ENCODE measurements at places on chromosomes 13 and 19.

DNA sequence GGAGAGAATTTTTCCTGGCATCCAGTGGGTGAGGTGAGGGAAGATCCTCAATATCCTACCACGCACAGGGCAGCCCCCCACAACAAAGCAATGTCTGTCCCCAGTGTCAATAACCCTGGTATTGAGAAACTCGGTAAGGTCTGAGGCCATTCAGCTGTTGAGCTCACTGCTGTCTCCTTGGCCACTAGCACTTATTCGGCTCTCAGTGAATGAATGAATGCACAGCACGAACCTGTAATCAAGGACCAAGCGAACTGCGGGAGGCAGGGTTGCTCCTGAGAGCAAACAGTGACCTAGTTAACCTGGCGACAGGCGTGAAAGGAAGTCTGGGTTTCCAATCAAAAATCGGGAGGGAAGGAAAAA, 640 bp downstream of the ZSCAN5A start:
- no peak for DNase-seq

- DNase-seq: no peak
Measured at GRCh38 chr13:110873639-110874507, 41.0 kb downstream of the ANKRD10 start.

- no peak for DNase-seq
Measured at GRCh38 chr13:44292545-44292944, 81.1 kb upstream of the SERP2 start.

DNA sequence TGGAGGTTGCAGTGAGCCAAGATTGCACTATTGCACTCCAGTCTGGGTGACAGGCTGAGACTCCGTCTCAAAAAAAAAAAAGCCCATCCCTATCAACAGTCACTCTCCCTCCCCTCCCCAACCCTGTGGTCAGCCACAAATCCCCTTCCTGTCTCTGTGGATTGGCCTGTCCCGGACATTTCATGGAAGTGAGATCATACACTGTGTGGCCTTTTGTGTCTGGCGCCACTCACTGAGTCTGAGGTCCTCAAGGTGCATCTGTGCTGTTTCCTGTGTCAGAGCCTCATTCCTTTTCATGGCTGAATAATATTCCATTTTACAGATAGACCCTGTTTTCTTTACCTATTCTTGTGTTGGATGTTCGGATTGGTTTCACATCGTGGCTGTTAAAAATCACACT, 149.5 kb downstream of the PTPRS start:
- DNase-seq: no peak

- no peak for DNase-seq
Measured at GRCh38 chr13:25717666-25718197, 334.1 kb downstream of the SHISA2 start.

DNA sequence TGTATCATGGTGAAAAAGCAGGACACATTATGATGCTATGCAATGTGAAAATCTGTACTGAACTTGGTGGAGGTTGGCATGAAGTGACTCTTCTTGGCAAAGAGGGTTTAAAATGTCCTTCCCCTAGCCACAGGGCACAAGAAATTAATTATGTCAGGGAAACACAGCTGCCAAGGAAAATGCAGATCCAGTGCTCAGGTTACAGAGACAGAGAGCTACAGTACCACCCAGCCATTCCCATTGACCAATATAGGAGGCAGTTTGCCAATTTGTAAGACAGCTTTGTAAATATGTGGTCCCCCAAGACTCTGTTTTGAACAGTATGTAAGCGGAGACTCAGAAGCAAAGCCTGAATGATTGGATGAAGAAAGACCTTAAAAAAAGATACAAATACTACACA, 69.4 kb upstream of the KLF12 start:
- no peak for DNase-seq

- no peak for DNase-seq
Measured at GRCh38 chr13:21823949-21824348, 153.1 kb downstream of the FGF9 start.

DNA sequence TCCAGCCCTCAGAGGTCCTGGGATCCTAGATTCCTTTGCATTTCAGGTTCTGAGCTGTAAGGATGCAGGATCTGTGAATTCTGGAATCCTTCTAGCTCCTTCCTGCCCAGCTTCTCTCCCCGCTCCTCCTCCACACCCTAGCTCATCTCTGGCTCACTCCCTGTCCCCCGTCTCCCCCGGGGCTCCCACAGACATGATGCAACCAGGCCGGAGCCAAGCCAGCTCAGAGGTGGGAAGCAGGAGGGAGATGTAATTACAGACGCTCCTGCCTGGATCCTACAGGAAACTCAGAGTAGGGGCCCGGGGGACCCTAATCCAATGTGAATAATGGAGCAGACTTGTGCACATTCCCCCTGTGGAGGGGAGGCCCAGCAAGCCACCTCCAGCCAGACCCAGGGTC, 4.5 kb downstream of the GNG8 start:
- DNase-seq: no peak

DNA sequence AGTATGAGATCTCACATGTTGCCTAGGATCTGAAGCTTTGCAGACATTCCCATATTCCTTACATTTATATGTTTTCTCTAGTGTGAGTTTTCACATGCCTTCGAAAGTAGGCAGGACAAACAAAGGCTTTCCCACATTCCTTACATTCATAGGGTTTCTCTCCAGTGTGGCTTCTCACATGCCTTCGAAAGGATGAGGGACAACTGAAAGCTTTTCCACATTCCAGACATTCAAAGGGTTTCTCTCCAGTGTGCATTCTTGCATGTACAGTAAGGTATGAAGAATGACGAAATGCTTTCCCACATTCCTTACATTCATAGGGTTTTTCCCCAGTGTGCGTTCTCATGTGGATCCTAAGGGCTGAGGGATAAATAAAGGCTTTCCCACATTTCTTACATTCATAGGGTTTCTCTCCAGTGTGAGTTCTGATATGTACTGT, 14.2 kb downstream of the ZNF699 start:
- DNase-seq: no peak

DNA sequence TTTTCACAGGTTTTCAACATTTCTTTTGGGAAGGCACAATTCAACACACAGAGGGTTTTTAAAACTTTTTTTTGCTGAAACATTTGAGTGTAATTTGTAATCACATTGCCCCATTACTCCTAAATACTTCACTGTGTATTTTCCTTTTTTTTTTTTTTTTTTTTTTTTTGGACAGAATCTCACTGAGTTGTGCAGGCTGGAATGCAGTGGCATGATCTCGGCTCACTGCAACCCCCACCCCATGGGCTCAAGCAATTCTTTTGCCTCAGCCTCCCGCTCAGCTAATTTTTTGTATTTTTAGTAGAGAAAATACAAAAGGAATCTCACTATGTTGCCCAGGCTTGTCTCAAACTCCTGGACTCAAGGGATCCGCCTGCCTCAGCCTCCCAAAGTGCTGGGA, 14.8 kb upstream of the DNAJC15 start:
- no peak for DNase-seq

DNA sequence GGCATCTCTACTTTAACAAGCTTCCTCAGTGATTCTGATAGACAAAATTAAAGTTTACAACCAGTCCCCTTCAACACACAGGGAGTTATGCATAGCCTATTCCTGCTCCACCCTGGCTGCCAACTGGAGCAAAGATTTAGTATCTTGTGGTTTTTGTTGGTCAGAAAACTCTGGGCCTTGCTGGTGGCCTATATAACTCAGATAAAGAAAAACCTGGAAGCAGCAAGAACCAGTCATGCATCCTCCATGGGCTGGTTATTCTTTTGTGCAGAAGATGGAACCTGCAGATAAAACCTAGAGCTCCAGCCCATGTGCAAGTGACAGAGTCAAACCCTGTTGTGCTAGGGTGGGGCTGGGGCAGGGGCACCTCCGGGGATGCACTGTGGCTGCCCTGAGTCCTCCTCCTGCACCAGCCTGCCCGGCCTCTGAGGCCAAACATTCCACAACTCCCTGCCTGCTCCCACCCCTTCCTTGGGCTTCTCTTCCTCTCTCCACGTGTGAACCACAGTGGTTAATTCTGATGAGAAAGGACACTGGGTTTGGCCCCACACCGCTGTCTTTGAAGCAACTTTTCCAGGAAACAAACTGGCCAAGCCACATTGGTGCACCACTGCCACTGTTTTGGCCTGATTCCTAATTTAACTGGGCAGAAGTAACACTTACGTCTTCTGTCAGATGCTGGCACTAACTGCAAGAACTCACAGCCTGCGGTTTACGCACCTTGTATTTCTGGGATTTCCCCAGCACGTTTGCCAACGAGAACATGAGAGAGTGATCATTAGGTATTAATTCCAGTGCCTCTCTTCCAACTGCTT, 23.3 kb upstream of the GGACT start:
- no peak for DNase-seq

- no peak for DNase-seq
Measured at GRCh38 chr13:24737042-24737441, 26.9 kb upstream of the RNF17 start.

- no peak for DNase-seq
Measured at GRCh38 chr19:45424191-45425058, 708 bp upstream of the ERCC1 start.

- no peak for DNase-seq
Measured at GRCh38 chr13:46633416-46633815, 80.4 kb downstream of the LRCH1 start.

DNA sequence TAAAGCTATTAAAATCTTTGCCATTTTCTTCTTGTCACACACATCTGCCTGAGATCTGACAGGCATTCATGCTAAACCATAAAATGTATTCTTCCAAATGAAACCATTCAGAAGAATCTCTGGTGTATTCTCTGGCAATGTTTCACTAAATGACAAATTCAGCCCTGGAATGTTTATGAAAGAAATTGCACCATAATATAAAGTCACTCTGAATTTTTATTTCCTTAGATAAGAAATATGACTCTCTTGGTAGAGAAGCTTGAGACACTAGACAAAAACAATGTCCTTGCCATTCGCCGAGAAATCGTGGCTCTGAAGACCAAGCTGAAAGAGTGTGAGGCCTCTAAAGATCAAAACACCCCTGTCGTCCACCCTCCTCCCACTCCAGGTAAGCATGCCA, 14.3 kb downstream of the OLFM4 start:
- DNase-seq: no peak

DNA sequence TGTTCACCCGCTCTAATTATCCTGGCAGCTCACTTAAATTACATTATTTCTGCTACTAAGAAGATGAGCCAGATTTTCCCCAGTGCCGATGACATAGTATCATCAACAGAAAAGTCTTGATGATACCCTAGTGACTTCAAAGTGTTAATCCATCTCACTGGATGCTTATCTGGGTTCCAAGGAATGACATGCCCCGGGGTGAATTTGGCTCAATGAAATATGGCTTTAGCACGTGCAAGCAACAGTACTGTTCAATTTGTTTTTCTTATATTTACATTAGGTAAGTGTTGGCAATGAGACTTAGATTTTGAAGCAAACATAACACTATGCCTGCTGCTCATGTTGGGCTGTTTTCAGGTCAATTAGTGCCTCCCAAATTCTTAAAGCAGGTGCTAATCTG, 548.2 kb upstream of the SLITRK1 start:
- DNase-seq: no peak

DNA sequence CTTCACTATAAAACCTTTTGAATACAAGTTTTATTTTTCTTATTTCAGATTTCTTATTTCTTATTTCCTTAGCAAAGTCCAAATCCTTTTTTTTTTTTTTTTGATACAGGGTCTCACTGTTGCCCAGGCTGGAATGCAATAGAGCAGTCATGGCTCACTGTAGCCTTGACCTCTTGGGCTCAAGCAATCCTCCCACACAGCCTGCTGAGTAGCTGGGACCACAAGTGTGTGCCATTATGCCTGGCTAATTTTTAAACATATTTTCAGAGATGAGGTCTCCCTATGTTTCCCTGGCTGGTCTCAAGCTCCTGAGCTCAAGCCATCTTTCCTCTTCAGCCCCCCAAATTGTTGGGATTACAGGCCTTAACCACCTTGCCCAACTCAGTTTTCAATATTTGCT, 334.3 kb downstream of the DLEU7 start:
- DNase-seq: no peak

DNA sequence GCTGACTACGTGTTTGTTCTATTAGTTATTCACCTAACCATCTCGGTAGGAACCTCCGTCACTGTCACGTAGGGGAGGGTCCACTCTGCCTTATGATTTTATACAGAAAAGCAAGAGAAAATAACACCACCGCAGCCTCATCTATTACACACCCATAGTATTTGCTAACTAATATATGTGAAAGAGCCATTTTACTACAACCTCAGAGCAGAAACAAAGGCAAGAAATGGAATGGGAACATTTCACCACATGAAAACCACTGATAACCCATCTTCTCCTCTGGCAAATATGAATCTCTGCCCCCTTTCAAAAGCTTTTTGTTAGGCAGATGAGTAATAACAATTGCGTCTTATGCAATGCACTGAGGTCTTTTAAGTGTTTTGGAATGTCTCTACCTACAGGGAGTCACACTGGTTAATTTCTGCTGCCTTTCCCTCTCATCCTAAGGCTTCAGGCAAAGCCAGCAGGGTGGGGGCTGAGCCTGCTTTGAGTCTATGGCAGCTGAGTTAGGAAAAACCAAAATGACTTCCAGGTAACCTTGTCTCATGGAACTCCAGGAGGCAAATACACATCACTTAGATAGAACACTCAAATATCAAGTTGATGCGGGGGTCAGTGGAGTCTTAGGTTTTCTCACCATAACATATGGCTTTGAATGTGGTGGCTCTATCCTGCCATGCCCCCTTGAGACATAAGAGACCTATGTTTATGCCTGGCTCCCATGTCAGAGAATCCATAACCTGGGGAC, 15.0 kb downstream of the TSHZ3 start:
- no peak for DNase-seq

DNA sequence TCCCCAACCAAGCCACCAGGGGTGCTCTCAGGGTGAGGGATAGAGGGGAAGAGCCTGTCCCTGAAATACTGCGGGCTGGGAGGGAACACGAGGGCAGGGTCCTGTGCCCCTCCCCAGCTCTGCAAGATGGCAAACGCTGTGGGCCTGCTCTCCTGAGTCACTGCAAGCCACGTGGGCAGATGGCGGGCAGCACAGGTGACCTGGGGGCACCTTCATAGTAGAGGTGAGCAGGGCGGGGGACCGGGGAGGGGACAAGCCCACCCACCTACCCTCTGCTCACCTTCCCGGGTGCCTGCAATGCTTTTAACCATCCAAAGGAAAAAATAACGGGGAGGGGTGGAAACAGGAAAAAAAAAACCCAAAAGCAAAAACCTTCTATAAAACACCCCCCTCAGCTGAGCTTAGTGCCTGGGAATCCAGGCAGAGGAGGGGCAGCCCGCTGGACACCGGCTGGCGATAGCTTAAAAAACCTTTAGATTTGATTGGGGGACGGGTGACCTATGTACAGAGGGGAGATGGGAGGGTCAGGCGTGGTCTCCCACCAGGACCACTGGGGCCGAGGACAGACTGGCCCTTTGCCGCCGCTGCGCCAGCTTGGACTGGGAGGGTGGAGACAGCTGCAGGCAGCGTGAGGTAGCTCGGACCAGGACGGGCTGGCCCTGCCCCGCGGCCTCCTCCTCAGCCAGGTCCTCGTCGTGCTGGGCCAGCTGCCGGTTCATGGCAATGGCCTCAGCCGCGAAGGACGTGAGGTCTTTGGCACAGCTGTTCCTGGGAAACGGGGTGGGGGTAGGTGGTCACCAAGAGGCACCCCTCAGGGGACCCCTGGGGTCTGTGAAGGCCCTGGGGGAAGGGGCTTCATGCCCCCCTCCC, 11.7 kb downstream of the MKNK2 start:
- DNase-seq: no peak

- no peak for DNase-seq
Measured at GRCh38 chr13:44188257-44188656, 185.4 kb upstream of the SERP2 start.
